Stimulated activated CD4-positive, alpha-beta T cell treated with anti-CD3 and anti-CD28 coated beads, Interleukin-2, amount 100 ng/mL, for 24 hours (primary cell): ENCODE measurements at places on chromosomes 16 and 17.

DNA sequence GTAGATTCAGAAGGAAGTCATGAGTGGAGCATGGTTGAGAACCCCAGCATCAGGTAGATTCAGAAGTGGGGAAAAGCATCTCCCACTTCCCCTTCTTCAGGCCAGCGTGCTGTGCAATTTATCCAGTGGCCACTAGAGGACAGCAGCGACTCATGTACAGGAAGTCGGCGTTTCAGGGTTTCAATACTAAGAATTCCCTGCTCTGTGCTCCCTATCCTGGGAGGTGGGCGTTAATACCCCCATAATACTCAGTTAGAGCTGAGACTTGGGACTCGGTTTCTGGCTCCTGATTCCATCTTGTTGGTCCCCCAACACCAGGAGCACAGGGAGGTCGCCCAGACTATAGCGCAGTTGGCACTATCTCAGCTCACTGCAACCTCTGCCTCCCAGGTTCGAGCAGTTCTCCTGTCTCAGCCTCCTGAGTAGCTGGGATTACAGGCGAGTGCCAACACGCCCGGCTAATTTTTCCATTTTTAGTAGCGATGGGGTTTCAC lies 75.3 kb upstream of the AMZ2 start:
- DNase-seq, result peak; percentile 77

- DNase-seq, result no peak
These were observed 9.8 kb upstream of the KIF19 start for GRCh38 chr17:74316220-74316619.

DNA sequence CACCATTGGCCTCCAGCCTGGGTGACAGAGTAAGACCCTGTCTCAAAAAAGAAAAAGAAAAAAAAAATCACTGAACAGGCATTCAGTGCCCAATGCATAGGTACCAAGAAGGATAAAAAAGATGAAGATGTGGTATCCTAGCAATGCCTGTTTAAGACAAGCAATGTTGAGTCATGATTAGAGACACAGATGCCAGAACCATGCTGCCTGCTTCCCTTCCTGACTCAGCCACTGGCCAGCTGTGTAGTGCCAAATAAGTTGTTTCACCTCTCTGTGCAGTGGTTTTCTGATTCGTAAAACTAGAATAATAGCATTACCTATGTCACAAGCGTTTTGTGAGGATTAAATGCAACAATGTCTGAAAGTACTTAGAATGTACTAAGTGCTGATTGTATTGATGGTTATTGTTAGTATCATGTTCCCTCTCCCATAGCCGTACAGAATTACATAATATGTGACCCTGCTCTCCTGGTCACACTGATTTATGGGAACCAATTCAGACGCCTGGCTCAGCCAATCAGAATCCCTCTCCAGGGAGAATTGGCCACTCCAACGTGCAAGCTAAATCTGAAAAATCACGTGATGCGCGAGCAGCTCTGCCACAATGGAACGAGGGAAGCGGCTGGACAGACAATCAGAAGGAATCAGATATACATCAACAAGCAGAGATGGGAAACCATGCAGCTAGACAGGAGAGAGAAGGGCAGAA lies 241.9 kb downstream of the SLC39A11 start:
- no peak for DNase-seq

DNA sequence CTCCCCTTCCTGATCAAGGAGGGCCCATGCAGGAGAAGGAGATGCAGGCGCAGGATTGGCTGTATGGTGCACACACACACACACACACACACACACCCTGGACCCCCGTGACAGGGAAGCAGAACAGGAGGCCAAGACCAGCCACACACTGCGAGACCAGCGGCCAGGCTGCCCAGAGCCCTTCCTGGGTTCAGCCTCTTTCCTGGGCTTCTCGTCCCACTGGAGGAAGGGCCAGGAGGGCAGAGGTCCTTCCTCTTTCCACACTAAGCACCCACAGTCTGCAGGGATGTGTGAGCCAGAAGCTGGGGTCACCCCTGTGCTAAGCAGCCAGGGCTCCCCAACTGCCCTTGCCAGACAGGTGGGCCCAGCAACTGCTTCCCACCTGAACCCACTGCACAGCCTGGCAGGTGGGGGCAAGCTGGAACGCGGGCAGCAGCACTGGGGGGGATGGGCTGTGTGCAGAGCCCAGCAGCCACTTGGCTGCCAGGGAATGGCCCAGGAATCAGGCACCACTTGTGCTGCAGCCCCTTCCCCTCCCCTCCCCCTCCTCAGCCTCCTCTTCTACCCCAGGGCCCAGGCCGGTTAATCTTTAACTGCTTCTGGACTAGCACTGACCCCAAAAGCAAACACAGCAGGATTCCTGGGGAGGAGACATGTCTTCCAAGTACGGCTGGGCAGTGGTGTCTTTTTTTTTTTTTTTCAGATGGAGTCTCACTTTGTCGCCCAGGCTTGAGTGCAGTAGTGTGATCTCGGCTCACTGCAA lies 44.6 kb upstream of the SLC38A10 start:
- DNase-seq, result no peak

GRCh38 chr17:1958134-1958881 lies 66.8 kb downstream of the RTN4RL1 start:
- no peak for DNase-seq

DNA sequence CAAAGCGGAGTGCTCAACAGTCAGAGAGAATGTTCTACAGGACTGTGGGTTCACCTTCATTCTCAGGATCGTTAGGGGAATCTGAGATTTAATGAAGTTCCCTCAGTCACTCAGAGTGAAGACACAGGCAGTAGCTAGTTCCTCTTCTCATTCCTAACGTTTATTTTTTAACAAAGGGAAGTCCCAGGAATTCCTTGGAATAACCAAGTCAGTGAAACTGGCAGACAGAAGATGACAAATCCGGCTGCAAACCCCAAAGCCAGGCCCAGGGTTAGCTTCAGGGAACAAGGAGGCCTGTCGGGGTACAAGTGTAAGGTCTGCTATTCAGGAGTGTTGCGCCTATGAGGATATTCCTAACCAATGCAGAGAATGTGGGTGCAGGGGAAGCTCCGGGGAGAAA lies 42.0 kb downstream of the COTL1 start:
- DNase-seq, result no peak

DNA sequence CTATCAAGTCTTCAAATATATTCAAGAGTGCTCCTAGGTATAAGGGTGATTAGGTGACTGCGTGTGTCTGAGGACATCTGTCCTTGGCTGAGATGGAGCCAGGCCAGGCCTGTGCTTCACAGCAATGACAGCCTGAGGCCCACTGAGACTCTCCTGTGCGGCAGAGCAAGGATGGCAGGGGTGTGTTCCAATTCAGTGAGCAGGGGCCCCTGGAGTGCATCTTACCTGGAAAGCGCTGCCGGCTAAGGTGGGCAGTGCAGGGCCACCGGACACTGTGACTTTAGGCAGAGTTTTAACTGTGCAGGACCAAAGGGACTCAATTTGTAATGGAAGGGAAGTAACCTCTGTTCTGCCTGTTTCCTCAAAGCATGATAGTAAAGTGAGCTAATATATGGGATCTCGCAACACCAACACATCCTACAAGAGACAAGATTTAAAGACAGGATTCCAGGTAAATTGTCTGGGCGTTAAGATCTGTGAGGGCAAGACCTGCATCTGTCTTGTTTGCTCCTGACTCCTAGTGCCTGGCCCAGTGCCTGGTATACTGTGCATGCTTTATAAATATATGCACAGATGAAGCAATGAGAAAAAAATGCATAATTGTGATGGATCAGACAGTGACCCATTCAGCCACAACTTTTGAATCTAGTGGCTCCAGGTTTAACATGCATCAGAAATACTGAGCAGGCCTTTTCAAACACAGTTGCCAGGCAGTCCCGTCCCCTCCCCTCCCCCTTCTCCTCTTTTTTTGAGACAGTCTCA lies 86.7 kb downstream of the MRC2 start:
- no peak for DNase-seq

DNA sequence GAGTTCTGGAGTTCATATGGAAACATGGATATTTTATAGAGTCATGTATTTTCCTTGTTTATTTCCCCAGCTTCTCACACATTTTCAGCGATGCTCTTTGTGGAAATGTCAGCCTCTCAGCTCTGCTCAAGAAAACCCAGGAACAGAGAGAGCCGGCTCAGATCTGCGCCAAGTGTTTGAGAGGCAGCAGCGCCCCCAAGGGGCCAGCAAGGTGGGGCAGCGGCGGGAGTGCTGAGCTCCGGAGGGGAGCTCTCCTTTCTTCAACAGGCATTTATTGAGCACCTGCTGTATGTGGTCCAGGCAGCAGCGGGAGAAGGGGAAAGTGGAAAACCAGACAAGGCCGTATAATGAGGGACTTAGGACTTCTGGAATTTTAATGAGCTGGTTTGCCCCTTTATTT lies 421.1 kb upstream of the C16orf82 start:
- DNase-seq, result peak; percentile 33

GRCh38 chr17:10777131-10777807 lies 26.6 kb downstream of the TMEM238L start:
- no peak for DNase-seq

DNA sequence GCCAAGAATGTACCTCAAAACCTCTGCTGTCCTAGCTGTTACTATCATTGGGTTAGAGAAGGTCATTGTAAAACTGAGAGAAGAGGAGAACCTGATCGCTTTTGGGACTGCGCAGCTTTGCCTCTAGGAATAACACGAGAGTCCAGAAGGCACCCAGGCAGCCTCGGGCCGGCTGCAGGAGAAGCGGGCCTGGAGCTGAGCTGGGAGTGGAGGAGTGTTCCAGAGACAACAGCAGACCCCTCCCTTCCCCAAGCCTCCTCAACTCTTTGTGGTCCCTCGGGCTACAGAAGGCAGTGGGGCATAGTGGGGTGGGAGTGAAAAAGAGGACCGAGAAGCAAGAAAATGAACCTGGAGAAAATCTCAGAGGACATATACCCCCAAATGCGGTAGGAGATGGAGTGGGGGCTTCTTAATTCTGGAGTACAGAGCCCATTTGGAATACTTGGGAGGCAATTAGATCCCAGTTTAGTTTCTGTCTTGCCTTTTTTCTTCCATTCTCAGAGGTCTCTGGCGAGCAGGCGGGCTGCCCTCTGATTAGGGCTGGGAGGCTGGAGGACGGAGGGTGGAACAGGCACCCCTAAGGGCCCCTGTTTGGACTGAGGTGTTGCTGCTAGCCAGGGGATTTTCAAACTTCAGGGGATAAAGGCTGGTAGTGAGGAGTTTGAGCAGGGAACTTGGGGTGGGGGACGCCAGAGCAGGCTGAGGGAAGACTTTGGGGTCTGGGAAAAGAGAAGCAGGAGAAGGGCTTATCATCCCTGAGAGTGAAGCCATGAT lies 13.3 kb upstream of the HOXB2 start:
- DNase-seq, result no peak

GRCh38 chr17:59437791-59438281 lies 106.4 kb downstream of the YPEL2 start:
- no peak for DNase-seq

- no peak for DNase-seq
These were observed 53.5 kb downstream of the STX8 start for GRCh38 chr17:9522074-9522473.

DNA sequence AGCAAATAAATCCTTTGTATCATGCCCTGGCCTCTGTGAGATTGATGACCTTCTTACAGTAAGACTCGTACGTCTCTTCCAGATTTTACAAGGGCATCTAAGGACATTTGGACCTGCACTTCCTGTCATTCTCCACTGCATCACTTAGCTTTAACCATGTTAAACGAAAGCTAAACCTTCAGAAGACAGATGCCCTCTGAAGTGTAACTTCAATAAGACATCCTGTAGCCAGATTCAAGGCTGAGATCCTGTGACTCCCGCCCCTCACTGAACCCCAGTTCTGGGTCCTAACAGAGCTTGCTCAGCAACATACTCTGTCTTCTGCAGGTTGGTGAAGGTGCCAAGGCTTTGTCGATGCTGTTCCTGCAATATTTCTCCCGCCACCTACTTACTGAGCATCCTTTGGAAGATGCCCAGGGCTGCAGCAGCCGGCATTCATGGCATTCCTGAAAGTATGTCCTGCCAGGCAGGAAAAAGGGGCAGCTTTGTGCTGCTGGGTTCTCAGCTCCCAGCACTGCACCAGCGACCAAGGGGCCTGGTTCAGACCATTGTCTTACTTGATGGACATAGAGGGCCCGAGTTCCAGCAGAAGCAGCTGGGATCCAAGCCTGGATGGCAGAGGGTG lies 131.1 kb downstream of the AXIN2 start:
- DNase-seq, result no peak

- no peak for DNase-seq
These were observed 16.1 kb downstream of the NUDT16L1 start for GRCh38 chr16:4709481-4709880.

GRCh38 chr16:11698271-11698689 lies 30.0 kb downstream of the SNN start:
- peak; percentile 21 for DNase-seq

- DNase-seq, result peak; percentile 75
These were observed 31.4 kb downstream of the DHX38 start for GRCh38 chr16:72124761-72125634.

DNA sequence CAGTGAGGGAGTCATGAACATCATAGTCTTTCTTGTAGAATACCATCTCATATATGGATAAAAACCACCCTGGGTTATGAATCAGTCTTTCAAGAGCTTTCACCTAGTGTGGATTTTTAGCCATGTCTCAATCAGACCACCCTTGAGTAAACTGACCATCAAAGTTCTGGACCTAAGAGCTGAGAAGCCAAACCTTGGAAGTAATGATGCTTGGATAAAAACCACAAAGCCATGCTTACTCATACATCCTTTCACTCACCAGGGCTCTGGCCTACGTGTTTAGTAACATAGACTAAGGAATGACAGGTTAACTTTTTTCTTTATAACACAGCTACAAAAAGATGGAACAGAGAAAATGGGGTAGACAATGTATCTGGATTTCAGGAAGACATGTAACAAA lies 167.2 kb downstream of the STX8 start:
- no peak for DNase-seq

GRCh38 chr17:42537826-42538451 lies 1.9 kb downstream of the NAGLU start:
- DNase-seq, result no peak

- peak; percentile 80 for DNase-seq
These were observed 1.2 kb upstream of the FGF11 start for GRCh38 chr17:7437950-7438614.

GRCh38 chr17:15384142-15384787 lies 42.9 kb upstream of the TEKT3 start:
- no peak for DNase-seq

- no peak for DNase-seq
These were observed 30.2 kb downstream of the SPHK1 start for GRCh38 chr17:76414334-76415295.

GRCh38 chr17:3400055-3400454 lies 1.8 kb upstream of the OR1E1 start:
- DNase-seq, result no peak

- no peak for DNase-seq
These were observed 118.9 kb downstream of the AATF start for GRCh38 chr17:37067555-37068111.
